ENCODE measurements at places on chromosomes 3 and 15.

- DNase-seq: no peak
These were observed 32.2 kb downstream of the ATP10A start for GRCh38 chr15:25830844-25831451.

GRCh38 chr3:39727415-39727814 lies 82.0 kb upstream of the MYRIP start:
- no peak for DNase-seq

- no peak for DNase-seq
These were observed 5.0 kb downstream of the ABTB1 start for GRCh38 chr3:127677541-127678314.

DNA sequence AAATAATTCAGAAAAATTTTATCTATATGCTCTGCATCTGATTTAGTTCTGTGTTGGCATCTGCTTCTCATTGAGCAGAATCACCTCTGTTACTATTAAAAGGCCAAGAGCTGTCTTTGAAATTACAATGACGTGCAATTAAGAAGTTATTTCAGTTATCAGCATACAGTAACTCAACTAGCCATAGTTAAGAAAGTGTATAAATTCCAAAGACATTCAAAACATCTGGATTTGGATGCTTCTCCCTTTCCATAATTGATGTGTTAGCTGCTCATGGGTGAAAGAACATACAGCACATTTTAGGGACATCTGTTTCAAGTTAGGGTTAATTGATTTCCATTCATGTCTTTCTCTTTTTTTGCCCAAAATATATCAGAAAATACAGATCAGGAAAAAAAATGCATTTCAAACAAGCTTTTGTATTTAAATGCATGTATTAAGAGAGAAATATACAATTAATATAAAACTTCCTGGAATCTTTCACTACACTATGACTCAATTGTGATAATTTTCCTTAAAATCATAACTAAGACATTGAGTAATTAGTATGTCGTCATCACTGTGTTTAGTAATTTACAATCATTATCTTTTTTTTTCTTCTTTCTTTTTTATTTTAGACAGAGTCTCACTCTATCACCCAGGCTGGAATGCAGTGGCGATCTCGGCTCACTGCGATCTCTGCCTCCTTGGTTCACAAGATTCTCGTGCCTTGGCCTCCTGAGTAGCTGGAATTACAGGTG lies 82.7 kb upstream of the MBNL1 start:
- no peak for DNase-seq

GRCh38 chr3:11291808-11292207 lies 19.6 kb downstream of the ATG7 start:
- DNase-seq: no peak

DNA sequence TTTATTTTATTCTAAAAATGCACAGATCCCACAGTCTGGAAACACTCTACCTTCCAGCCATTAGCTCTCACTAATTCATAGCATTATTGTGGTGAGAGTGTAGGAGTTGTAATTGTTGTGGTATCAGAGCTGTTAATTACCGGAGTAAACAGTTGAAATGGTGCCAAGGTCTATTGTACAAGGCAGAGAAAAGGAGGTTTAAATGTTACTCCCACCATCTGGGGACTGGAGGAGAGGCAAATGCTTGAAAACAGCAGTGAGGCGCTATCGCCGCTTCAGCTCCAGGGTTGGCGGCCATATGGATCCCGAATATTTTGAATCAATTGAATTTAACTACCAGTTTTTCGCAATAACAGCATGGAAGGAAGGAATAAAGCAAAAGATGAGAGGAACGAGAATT lies 113.1 kb upstream of the C15orf61 start:
- no peak for DNase-seq

- DNase-seq: peak; percentile 54
These were observed 16.2 kb upstream of the VILL start for GRCh38 chr3:37974121-37975083.

DNA sequence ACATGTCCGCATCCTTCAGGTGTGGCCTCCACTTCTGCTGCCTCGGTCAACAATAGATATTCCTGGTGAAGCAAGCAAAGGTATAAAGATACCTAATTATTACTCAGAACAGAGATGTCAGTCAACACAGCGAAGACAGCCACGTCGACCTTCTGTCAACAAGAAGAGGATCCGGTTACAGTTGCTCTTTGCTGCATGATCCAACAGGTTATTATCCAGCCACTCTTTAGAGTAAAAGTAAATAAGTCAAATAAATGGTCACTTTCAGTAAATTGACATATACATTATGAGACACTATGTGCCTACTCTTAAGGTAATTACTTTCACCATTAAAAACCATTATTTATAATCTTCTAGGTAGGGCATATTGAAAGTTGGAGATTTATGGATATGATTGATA lies 356.8 kb upstream of the ATP11B start:
- DNase-seq: no peak

- no peak for DNase-seq
These were observed 64.2 kb downstream of the DMXL2 start for GRCh38 chr15:51558411-51558810.

GRCh38 chr15:53936137-53936536 lies 42.1 kb upstream of the UNC13C start:
- no peak for DNase-seq

DNA sequence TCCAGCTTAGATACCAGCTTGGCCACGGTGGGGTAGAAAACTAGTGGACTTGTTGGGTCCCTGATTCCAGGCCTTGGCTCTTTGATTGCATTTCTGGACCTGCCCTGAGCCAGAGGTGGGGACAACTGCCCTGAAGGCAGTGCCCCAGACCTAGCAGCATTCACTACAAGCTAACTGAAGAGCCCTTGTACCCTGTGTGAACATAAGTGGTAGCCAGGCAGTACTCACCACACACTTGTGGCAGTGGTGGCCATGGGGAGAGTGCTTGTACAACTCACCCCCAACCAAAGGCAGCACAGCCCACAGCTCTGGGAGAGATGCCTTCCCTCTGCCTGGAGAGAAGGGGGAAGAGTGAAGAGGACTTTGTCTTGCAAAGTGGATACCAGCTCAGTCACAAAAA lies 177.3 kb upstream of the NAALADL2 start:
- no peak for DNase-seq

GRCh38 chr3:128416578-128417211 lies 50.0 kb downstream of the DNAJB8 start:
- no peak for DNase-seq

DNA sequence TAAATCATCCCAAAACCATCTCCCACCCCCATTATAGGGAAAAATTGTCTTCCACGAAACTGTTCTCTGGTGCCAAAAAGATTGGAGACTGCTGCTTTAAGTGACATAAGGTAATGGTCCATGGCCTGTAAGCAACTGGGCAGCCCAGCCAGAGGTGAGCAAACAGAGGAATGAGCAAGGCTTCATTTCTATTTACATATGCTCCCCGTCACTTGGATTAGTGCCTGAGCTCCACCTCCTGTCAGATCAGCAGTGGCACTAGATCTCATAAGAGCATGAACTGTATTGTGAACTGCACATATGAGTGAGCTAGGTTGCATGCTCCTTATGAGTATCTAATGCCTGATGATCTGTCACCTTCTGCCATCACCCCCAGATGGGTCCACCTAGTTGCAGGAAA lies 1159.8 kb upstream of the ALCAM start:
- DNase-seq: no peak

- no peak for DNase-seq
These were observed 254.3 kb upstream of the LRRC3B start for GRCh38 chr3:26368312-26368711.

GRCh38 chr3:129058441-129059200 lies 2.0 kb upstream of the GP9 start:
- no peak for DNase-seq

GRCh38 chr3:88879905-88880304 lies 227.5 kb upstream of the EPHA3 start:
- DNase-seq: no peak

GRCh38 chr3:75192146-75192616 lies 471.9 kb upstream of the FRG2C start:
- DNase-seq: peak; percentile 2
